ENCODE measurements at places on chromosomes 1 and 21. TPM values are rescaled to one million over a fixed set of nuclear protein-coding genes. Genes with fewer than 3 reads are reported as not detected.

SLC9C2 gene
- total RNA-seq, result not detected

SGIP1 gene
- not detected for total RNA-seq

TESK2 gene
- 0.33 TPM for total RNA-seq

CHAF1B gene
- total RNA-seq, result 11.1 TPM

ORC1 gene
- 18.1 TPM for total RNA-seq

LCE1A gene
- not detected for total RNA-seq

PIGM gene
- total RNA-seq, result 4.4 TPM

UBE2Q1 gene
- 67.8 TPM for total RNA-seq

DIO1 gene
- not detected for total RNA-seq

TMEM61 gene
- 0.34 TPM for total RNA-seq

TMEM51 gene
- total RNA-seq, result 44.7 TPM

KIAA0040 gene
- 0.47 TPM for total RNA-seq

CNR2 gene
- total RNA-seq, result not detected

COL16A1 gene
- total RNA-seq, result 5.8 TPM

RNU1-4 gene
- not detected for total RNA-seq

LPAR3 gene
- total RNA-seq, result 0.21 TPM

SPRR5 gene
- not detected for total RNA-seq

MYBPH gene
- not detected for total RNA-seq

OVAAL gene
- total RNA-seq, result not detected

OR14K1 gene
- total RNA-seq, result not detected

All from A549 treated with CpdA at 1 μM for 4 hours (cell line).